Stimulated activated CD4-positive, alpha-beta T cell treated with anti-CD3 and anti-CD28 coated beads, Interleukin-4, amount 100 ng/mL, for 48 hours (primary cell): ENCODE measurements at places on chromosomes 7 and 10.

GRCh38 chr7:573933-574381 lies 54.3 kb upstream of the PDGFA start:
- no peak for DNase-seq

GRCh38 chr7:44883961-44884620 lies 1.2 kb downstream of the PURB start:
- DNase-seq: no peak

DNA sequence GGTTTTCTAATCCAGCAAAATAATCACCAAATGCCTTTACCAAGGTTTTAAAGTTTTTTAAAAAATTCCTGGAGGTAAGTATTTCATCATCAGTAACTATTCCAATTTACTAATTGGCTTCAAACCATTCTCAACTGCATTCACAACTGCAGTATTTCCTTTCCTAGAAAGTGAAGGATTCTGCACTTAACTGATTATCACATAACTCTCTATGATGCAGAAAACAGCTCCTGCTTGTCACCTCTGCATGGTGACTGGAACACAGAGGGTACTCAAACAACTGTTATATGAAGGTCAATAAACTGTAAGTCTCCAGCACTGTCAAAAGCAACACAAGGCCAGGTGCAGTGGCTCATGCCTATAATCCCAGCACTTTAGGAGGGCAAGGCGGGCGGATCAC lies 42.6 kb downstream of the SRPK2 start:
- DNase-seq: no peak

DNA sequence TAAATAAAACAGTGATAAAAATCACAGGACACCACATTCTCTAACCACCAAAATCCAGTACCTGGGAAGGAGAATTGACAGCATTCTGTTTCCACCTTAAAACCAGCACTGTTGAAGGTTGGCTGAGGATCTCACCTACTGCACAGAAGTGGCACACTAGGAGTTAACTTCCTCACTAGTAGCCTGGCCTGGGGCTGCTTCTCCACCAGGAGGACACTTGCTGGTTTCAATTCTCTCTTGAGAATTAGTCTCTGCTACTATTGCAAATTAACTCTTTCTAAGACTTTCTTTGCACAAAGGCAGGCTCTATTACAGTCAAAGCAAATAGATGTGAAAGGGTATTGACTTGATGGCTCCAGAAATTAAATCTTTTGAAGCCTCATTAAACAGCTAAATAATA lies 2.3 kb upstream of the CTTNBP2 start:
- no peak for DNase-seq

- DNase-seq: no peak
These were observed 4.0 kb downstream of the BMPER start for GRCh38 chr7:33909318-33909717.

DNA sequence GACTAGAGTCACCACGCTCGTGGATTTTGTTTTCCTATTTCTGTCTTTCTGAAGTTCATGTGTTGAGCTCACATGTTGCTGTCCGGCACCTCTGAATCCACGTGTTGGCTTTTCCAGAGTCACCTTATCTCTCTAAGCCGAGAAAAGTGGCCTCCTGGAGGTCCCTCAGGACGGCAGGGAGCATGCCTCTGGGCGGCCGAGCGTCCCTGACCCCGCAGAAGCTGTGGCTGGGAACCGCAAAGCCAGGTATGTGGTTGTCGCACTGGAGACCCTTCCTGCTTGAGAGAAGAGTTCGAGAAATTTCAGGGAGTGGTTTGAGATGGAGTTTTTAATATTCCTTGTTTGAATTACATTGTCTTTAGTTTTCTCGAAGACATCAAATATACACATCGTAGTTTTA lies 12.6 kb downstream of the IQCE start:
- DNase-seq: no peak

- DNase-seq: no peak
These were observed 19.3 kb downstream of the PPP1R3C start for GRCh38 chr10:91613411-91614187.

GRCh38 chr7:44378744-44379143 lies 53.4 kb upstream of the CAMK2B start:
- no peak for DNase-seq

DNA sequence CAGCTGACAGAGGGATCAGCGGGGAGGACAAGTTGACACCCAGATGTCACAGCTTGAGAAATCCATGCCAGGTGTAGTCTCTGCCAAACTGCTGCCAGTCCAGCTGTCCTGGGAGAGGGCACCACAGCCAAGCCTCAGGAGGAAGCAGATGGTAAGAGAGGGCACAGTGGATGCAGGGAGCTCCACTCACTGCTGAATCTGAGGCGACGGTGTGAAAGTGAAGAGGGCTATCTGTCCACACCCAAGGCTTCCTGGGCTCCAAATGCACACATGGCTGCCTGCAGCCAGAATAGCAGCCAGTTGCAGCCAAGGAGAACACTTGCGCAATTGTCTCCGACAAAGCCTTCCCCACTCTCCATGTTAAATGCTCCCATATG lies 502.4 kb downstream of the GRID1 start:
- DNase-seq: no peak
